Myometrial cell (primary cell): ENCODE measurements at places on chromosomes 5 and 9. TPM values are rescaled to one million over a fixed set of nuclear protein-coding genes. Genes with fewer than 3 reads are reported as not detected.

Gene GRM6
- total RNA-seq = not detected in 2 replicates

Gene PCDHGA9
- total RNA-seq = 0.86 and 1.9 TPM in 2 replicates

Gene GPR151
- not detected in 2 replicates for total RNA-seq

Gene ENTR1
- total RNA-seq = 52.8 and 58.3 TPM in 2 replicates

Gene EGR1
- 11.5 and 16.3 TPM in 2 replicates for total RNA-seq

Gene GARNL3
- 0.71 TPM in 1 of 2 replicates, not detected in the other for total RNA-seq

Gene PCDHB13
- under 0.01 TPM in 1 of 2 replicates, not detected in the other for total RNA-seq

Gene ODF2
- 49.6 and 57.4 TPM in 2 replicates for total RNA-seq

Gene SLC28A3
- 0.35 TPM in 1 of 2 replicates, not detected in the other for total RNA-seq
